Peyer's patch (tissue), 4 donors: ENCODE measurements at places on chromosomes 6 and 20. TPM values are rescaled to one million over a fixed set of nuclear protein-coding genes. Genes with fewer than 3 reads are reported as not detected.

GRCh38 chr6:32922083-32922482 is 18.7 kb downstream of the HLA-DMB start:
- no peak for DNase-seq
- H3K4me3 ChIP-seq = no peak overlapping the region

DNA sequence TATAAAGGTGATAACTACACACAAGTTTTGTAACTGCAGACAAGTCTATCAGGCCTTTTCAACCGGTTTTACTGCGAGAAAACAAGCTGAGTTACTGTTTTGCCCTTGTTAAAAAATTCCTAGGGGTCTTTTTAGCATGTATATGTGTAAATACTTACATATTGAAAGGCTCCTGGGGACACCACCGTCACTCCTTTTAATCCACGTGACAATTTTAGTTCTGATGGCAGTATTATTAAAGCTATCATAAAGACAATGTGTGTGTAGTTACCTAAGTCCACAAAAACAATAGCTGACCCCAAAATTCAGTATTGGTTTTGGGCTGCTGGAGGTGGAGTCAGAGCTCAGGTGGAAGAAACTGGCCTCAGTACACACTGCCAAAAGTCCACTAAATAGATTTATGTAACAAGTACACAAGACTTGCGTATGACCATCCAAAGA is 41.3 kb upstream of the HFE start:
- peaks cover 23% of the 10 kb centered on the region for H3K4me1 ChIP-seq
- H3K36me3 ChIP-seq = no peaks in the 10 kb centered on the region
- H3K4me3 ChIP-seq = no peak overlapping the region
- H3K27ac ChIP-seq = no peak overlapping the region

DNA sequence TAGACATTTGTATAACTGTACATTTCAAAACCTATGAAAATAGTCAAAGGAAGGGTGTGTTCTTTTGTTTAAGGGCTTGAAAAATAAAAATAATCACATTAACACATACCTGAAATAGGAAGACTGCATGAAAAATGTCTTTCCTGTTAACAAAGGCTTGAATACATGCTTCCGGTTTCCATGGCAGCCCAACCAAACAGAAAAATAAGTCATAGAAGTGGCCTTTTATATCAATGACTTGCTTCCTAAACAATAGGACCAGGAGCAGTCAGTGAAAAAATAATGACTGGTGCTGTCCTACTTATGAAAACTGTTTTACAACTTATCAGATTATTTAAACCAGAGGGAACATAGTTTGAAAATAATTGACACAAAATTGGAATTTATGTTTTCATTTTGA is 412.6 kb upstream of the PLCB4 start:
- no peak overlapping the region for H3K27ac ChIP-seq
- H3K4me3 ChIP-seq = no peak overlapping the region
- no peak for DNase-seq
- H3K4me1 ChIP-seq = no peaks in the 10 kb centered on the region
- H3K27me3 ChIP-seq = no peaks in the 10 kb centered on the region

DNA sequence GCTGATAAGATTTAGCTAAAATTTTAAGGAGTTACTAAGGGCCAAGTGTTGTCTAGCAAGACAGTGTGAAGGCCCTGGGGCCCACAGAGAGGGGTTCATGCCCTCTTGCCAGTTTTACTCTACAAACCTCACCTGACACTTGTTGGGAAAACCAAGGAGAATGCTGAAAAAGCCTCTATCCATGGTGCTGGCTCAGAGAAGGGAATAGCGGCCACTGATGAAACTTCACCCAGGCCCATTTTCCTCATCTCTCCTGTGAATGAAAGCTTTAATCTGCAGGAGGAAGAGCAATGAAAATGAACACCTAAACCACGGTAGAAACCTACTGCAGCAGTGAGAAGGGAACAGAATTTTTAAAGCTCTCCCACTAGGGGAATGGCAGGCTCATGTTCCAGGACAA is 317.3 kb upstream of the CNR1 start:
- DNase-seq = no peak
- no peaks in the 10 kb centered on the region for H3K27me3 ChIP-seq
- no peaks in the 10 kb centered on the region for H3K36me3 ChIP-seq

DNA sequence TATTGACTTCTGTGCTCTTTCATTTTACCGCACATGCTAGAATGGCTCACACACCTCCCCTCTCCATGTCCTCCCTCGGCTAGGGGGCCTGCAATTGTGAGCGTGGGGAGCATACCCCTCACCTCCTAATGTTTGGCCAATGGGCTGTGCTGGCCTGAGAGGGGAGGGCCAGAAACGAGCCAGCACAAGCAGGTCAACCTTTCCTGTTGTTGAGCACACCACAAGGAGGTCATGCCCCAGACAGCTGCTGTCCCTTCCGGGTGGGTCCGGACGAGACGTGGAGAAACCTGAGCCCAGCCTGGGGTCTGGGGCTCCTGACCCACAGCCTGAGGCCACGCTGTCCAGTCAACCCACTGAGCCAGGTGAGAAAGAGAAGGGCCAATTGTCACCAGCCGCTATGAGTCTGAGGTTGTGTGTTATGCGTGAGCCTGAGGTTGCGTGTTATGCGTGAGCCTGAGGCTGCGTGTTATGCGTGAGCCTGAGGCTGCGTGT is 77.4 kb downstream of the TTLL2 start:
- H3K27ac ChIP-seq = no peak overlapping the region
- H3K4me3 ChIP-seq = no peak overlapping the region
- no peak for DNase-seq
- H3K4me1 ChIP-seq = no peaks in the 10 kb centered on the region
- H3K27me3 ChIP-seq = no peaks in the 10 kb centered on the region

DNA sequence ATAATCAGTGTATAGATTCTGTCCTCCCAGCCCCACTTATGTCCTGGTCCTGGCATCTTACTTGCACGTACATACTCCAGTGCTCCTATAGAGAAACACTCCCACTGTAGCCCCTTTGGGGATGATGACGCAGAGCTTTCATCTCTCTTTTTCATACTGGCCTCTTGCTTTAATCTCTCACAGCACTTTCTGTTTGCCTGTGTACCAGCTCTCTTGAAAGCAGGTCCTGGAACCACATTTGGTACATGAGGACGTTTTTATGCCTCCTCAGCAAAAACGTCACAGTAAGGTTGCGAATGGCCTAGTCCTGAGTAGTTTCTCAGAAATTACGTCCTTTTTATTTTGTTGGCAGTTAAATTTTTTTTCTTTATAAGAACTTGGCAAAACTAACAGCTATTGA is 10.8 kb downstream of the L3MBTL3 start:
- H3K27ac ChIP-seq = no peak overlapping the region
- no peaks in the 10 kb centered on the region for H3K4me1 ChIP-seq
- no peak overlapping the region for H3K4me3 ChIP-seq
- no peaks in the 10 kb centered on the region for H3K36me3 ChIP-seq
- no peaks in the 10 kb centered on the region for H3K27me3 ChIP-seq

The SNAP25 gene
- 1.2 TPM for total RNA-seq

The CYP39A1 gene
- 3.3 TPM for total RNA-seq

The PLAGL1 gene
- total RNA-seq = 27.2 TPM

The TRIM26 gene
- 87.9 TPM for total RNA-seq

The DOP1A gene
- total RNA-seq = 59.9 TPM
